ENCODE measurements at places on chromosomes 2 and 18.

GRCh38 chr2:212254339-212254738, 284.3 kb downstream of the ERBB4 start:
- no peak for DNase-seq

- DNase-seq: no peak
Observed at GRCh38 chr2:204655101-204655500, 109.8 kb downstream of the PARD3B start.

DNA sequence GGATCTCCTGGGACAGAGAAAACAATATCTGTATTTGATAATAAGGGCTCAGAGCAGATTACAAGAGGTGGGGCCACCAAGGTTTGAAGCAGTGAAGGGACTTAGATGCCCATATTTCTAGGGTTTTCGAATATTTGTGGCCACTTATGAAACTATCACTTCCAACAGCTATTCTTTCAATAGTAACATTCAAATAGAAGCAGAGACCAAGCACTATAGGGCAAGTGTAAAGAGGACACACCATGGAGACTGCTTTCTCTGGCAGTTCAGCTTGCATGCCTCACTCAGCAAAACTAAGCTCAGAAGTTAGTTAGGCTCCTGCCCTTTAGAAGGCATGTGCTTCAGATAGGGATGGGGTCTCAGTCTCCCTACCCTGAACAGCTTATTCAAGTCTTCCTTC, 10.3 kb downstream of the PSTPIP2 start:
- no peak for DNase-seq

- no peak for DNase-seq
Observed at GRCh38 chr2:229650901-229651300, 63.5 kb downstream of the DNER start.

- DNase-seq: no peak
Observed at GRCh38 chr2:102209474-102209873, 22.7 kb downstream of the IL1RL2 start.

DNA sequence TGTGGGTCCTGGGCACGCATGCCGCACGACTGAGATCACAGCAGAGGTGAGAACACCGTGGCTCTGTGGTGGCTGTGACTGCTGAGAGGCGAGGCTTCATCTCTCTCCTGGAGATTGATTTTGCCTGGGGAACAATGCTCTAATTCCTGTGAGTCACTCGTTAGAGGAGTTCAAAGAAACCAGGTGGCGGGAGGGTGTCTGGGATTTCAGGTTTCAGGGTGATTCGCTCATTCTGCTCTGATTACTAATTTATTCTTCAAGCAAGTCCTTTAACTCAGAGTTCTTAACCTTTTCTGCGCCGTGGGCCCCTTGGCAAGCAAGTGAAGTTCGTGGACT, 56.3 kb downstream of the GLI2 start:
- no peak for DNase-seq

DNA sequence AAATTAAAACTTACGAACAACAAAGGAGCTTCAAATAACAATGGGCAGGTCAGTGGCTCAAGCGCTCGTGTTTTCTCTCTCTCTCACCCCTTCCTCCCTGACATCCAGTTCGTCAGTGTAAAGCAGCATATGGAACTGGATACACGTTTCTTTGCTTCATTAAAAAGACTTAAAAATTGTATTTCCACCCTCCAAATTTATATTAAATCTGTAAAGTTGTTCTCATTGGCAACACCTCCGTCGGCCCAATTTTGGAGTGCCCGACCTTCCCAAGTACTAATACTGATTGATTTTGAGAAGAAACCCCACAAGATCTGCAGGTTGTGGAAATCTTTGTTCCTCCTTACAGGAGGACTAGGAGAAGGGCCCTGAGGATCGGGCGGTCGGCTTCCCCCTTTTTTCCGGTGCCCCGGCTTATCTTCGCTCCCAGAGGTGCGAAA, 2.2 kb downstream of the TBR1 start:
- DNase-seq: no peak
